ENCODE measurements at places on chromosomes 16 and 17.

DNA sequence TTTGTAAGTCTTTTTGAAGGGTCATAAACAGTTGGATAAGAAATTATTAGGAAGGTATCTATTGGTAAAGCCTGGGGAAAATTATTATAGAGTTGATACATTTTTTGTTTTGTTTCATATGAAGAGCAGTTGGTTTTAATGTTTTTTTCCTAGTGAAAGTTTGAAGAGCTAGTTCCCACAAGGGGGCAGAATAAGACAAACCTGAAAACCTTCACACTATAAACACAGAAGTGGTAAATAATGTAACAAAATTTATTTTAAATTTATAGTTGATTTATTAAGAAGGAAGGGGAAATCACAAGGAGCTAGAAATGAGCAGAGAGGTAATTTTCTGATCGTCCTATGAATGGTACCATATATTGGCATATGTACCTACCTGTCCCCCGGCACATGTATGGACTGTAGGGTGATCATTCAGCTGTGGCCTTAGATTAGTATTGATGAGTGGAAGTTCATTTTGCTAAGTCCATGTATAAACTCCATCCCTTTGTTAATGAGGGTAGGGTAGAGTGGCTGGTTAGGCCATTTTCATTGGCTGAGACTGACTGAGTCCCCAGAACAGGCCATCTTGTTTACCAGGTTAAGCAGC is 116.3 kb downstream of the TANC2 start:
- no peak for DNase-seq

- no peak for DNase-seq
These were observed 1.3 kb downstream of the NQO1 start for GRCh38 chr16:69724981-69725479.

- DNase-seq: no peak
These were observed 47.4 kb downstream of the CYB561 start for GRCh38 chr17:63398680-63399079.

DNA sequence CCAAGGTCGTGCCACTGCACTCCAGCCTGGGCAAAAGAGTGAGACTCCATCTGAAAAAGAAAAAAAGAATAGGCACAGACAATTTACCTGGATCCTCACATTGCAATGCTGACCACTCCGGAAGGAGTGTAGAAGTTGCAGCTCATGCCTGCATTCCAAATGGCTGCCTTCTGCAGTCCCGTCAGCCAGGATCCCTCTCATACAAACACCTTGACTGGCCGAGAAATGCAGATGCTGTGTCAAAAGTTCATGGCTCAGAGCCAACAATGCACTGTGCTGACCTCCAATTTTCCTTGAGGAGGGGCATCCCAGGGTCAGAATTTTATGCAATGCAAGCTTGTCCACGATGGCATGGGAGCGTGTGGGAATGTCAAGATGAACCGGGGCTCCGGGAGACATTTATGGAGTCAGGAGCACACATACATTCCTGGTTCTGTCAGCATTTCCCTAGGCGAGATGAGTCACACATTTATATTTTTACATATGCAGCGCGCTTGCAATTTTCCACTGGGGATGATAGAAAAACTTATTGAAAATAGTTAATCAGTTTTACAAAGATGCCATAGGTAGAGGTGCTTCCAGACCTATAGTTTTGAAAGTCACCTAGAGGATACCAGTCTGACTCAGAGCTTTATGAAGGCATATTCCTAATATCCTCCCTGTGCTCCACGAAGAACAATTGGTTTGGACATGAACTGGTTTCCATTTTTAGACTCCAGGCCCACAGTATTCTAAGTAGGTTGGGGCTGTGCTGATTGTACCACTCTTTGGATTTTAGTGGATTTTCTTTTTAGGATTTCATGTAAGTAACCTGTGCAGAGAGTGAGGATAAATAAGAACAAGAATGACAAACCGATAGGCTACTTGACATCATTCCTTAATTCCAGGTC is 614.6 kb downstream of the MAF start:
- DNase-seq: no peak

GRCh38 chr17:30148376-30148775 is 31.8 kb downstream of the NSRP1 start:
- DNase-seq: no peak

- no peak for DNase-seq
These were observed at the start of gene TMC5 for GRCh38 chr16:19417640-19418039. Gene TMC5, plus strand, starts transcription at chr16:19417883. Its CDS starts 22,156 bp downstream, at chr16:19440039.

DNA sequence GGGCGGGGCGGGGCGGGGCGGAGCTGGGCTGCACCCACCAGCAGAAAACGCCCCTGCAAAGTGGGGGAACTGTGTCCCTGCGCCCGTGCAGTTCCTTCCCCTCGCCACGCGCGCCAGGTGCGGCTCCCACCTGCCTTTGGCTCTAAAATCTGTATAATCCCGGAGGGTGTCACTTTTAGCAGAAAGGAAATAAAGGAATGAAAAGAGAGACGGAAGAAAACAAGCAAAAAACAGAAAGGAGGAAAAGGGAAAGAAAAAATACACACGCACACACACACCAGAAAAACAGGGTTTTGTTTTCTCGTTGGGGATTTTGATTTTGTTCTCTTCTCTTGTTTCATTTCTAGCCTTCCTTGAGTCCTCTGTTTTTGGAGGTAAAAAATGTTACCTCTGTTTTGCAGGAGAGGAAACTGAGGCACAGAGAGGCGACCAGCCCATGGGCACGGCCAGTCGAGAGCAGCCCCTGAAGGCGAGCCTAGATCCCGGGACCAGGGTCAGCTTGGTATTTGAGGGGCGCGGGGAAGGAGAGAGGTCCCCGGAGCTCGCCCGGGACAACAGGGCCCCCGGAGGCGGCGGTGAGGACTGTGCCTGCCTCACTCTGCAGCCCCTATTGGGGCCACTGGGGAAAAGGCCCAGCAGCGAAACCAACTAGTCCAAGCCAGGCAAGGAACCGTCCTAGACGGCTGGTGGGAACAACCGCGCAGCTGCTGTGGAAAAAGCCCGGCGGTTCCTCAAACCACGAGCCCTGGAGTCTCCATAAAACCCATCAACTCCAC is 594 bp upstream of the CARHSP1 start:
- DNase-seq: no peak

- no peak for DNase-seq
These were observed 49.7 kb downstream of the ACSM1 start for GRCh38 chr16:20647736-20648135.

GRCh38 chr16:87392821-87393679 is 914 bp downstream of the MAP1LC3B start:
- no peak for DNase-seq

DNA sequence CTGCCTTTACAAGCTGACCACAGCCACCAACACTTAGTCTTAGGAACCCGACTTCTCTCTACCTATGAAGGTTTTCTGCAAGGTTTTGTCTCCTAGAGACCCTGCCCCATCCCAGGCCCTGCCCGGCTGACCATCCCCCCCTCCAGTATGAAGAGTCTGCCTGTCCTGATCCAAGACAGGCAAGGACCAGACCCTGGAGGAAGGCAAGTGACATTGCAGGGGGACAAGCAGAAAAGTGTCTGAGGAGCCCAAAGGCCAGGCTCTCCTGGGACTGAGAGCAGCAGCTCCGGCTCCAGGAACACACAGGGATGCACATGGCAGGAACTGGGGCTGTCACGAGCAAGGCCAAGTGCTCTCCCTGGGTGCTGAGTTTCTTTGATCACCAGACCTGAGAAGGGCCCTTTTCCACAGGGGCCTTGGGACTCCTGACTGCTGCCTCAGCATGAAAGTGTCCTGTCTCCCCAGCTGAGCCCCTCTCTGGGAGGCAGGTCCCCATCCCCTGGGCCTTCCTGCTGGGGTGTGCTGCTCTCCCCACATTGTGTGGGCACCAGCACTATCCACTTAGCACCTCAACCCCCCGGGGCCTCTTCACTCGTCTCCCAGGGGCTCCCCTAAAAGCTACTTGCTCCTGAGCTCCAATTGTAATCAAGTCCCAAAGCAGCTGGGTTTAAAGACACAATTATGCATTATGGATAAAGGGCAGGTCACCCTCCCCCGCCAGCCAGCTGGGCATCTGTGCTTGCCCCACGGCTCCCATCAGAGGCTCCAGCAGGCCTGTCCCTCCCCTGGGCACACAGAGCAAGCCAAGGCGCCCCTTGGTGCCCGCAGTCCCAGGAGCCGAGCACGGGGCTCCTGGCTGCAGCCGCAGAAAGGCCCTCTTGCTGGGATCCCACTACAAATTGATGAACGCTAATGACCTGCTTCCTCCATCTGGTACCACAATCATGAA is 11.6 kb upstream of the CACNG4 start:
- DNase-seq: no peak

GRCh38 chr17:82355770-82356427 is 3.1 kb upstream of the TEX19 start:
- DNase-seq: no peak

DNA sequence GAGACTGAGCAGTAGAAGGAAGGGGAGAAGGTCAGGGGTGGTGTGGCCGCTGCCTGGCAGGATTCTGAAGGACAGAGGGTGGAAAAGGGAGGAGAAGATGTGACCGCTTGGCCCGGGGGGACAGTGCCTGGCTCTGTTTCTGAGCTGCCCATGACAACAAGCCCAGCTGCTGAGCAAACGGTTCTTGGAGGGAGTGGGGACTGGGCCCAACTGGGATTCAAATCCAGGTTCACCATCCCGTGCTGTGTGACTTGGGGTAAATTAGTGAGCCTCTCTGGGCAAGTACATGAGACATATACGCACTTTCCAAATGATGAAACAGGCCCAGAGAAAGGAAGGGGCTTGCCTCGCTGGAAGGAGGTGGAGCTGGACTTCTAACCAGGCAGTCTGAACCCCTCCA is 23.3 kb downstream of the SEC14L5 start:
- DNase-seq: no peak

All from fibroblast of skin of left quadriceps (primary cell).